Endothelial cell of umbilical vein (primary cell): ENCODE measurements at places on chromosomes 3 and 15. TPM values are rescaled to one million over a fixed set of nuclear protein-coding genes. Genes with fewer than 3 reads are reported as not detected.

Gene CASR
- not detected in 2 replicates for total RNA-seq

Gene ZMAT3
- 33.1 and 35.5 TPM in 2 replicates for total RNA-seq

Gene MSL2
- total RNA-seq = 21.9 and 23.7 TPM in 2 replicates

Gene LOXL1
- 5.2 and 9.2 TPM in 2 replicates for total RNA-seq

Gene C3orf80
- not detected in 2 replicates for total RNA-seq

Gene PLSCR2
- not detected in 2 replicates for total RNA-seq

Gene CADPS
- not detected in 2 replicates for total RNA-seq

Gene HRG
- not detected in 2 replicates for total RNA-seq

Gene DPPA2
- total RNA-seq = not detected in 2 replicates

Gene SOX14
- total RNA-seq = not detected in 2 replicates

Gene CHRM5
- not detected in 2 replicates for total RNA-seq

Gene TAGLN3
- total RNA-seq = not detected in 2 replicates

Gene C2CD4A
- total RNA-seq = 0.46 and 1.1 TPM in 2 replicates

Gene NRG4
- not detected in 2 replicates for total RNA-seq

Gene THAP10
- 2.7 and 4.0 TPM in 2 replicates for total RNA-seq
